ENCODE measurements at places on chromosomes 7 and 10.

DNA sequence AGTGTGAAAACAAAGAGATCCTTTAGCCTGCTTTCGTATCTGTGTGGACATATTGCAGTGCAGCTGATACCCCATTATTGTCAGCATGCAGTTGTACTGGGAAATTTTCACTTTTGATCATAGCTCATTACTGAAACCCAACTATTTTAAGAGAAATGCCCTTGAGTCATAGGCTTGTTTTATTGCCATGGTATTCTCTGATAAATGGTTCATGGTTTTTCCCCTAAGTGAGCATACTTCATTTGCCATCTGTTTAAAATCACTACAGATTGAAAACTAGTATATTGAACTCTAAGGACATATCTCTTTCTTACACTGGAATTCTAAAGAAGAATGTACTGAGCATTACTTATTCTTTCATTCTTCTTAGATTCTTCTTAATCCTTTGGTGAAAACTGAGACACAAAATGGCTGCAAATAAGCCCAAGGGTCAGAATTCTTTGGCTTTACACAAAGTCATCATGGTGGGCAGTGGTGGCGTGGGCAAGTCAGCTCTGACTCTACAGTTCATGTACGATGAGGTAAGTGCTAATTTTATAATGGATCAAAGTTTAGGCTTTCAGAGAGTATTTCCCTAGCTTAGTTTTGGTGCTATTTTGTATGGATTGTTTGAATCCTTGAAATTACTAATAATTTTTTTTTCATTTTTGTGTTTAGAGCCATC lies 63.0 kb downstream of the RALA start:
- no peak for DNase-seq

DNA sequence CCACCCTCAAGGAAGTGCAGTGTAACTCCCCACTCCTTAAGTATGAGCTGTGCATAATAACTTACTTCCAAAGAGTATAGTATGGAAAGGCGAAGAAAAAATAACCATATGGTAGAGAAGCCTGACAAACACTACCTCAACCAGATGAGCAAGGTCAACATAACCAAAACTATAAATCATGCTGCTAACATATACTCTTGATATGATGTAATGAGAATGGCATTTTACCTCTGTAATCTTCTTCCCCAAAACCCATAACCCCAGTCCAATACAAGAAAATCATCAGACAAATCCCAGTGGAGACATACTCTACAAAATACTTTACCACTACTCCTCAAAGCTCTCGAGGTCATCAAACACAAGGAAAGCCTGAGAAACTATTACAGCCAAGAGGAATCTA lies 15.8 kb downstream of the OSBPL3 start:
- DNase-seq, result no peak

- no peak for DNase-seq
These were observed 440 bp upstream of the TCAF1 start for GRCh38 chr7:143902332-143902899.

DNA sequence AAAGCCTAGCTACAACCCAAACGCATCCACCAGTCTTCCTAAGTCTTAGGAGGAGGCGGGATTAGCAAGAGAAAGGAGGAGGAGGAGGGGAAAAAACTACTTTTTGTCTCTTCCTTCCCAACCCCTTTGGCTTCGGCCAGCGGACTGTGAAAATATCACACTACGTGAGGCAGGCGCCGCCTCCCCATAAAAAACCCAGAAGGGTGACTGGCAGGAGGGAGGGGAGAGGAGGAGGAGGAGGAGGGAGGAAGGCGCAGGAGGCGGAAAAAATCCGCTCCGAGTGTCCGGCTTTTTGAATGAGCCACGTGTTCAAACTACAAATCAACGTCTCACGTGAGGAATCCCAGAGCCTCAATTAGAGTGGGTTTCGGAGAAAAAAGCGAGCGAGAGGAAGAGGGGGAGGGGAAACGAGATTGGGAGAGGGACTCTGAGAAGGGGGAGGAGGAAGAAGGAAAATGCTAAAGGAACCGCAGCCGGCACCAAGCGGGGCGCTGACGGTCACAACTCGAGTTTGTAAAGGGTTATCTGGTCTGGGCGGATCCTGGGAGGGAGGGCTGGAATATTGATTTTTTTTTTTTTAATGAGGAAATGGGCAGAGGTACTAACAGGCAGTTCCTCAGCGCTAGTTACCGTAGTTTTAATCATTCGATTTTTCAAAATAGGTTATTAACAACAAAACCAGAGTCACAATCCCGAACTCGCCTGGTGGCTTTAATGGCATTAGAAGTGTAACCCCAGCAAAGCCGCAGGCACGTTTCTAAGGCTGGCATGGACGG lies at the start of gene IGF2BP3:
Gene IGF2BP3 (minus strand): TSS at position 162 of the 776 bp plus-strand sequence. CDS start 381 bp downstream, outside the sequence.
- DNase-seq, result no peak

DNA sequence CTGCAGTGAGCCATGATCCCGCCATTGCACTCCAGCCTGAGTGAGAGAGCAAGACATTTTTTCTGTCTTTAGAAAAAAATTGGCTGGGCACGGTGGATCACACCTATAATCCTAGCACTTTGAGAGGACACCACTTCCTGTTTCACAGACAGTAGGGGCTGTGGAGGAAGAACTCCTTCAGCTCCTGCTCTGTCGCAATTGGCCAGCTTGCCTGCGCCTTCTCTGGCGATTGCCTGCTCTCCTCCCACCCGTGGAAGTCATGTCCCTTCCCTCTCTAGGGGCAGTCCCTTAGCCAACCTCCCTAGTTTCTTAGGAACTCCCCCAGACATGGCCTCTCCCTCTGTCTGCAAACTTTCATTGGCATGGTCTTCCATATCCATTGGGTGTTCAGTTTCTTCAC lies 8.7 kb downstream of the PDSS1 start:
- DNase-seq, result no peak

DNA sequence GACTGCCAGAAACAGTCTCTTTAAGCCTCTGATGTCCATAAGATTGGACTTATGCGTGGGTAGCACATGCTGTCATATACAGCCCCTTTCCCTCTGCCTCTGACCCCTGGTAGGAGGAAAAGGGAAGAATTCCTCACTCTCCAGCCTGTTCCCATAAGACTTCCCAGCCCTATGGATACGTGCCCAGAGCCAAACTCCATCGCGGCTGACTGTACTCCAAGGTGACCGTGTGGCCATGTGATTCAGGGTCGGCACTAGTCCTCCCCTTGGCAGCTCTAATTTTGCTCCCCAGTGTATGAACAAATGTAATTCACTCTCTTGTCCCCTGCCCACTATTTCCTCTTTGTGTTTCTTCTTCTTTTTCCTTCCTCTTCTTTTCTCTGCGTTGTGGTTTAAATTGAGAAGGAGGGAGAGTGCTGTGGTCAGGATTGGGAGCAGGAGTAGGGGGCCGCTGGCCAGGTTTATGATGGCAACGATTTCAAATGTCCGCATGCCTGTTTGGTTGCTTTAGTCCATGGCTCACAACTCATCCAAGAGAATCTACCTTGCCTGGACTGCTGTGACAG lies 43.8 kb downstream of the PRLHR start:
- DNase-seq, result no peak

DNA sequence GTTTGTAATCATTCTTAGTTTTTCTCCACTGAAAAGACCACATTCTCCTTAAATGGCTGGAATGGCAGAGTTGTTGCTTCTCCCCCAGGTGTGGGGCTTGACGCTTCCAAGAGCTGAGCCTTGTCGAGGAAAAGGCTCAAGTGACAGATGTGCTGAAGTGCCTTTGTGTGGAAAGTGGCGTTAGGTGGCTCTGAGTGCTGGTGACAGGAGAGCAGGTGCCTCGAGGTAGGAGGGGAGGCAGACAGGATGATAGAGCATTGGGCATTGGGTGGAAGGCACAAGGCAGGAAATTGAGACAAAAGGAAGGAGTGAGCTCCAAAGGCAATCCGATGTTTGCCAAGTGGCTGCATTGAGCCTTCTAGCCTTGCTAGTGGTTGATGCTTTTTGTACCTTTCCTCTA lies 6.7 kb downstream of the KIAA1217 start:
- DNase-seq, result no peak

- DNase-seq, result no peak
These were observed 37.7 kb upstream of the INSIG1 start for GRCh38 chr7:155259866-155260497.

DNA sequence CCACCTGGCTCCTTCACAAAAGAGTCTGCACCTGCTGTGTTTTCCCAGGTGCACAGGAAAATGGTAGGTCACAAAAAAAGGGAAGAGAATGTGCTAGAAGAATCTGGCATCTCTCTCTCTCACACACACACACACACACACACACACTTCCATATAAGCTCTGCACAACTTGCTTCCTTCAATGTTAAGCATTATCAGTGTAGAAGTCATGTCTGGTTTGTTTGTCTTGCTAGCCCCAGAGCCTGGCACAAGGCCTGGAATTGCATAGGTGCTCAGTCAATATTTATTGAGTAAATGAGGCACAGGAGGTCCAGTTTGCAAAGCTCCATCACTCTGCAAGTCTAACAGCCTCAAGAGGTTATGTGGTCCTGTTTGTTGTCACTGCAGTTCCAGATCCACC lies 867.3 kb upstream of the AUTS2 start:
- no peak for DNase-seq

DNA sequence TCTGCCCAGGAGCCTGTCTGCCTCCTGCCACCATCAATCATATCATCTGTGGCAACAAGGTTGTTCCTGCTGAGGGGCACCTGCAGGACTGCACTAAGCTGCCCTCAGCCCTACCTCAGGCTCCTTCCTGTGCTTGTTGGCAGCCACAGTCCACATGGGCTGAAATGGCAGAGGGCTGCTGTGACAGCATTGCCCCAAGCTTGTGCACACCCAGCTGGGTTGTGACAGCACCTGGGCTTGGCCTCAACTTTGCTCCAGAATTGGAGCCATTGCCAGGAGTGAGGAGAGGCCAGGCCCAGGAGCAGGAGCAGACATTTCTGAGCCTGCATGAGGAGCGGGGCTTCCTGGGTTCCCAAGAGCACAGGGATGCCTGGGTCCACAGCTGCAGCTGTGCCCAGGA lies 340.9 kb upstream of the CHRM2 start:
- no peak for DNase-seq

DNA sequence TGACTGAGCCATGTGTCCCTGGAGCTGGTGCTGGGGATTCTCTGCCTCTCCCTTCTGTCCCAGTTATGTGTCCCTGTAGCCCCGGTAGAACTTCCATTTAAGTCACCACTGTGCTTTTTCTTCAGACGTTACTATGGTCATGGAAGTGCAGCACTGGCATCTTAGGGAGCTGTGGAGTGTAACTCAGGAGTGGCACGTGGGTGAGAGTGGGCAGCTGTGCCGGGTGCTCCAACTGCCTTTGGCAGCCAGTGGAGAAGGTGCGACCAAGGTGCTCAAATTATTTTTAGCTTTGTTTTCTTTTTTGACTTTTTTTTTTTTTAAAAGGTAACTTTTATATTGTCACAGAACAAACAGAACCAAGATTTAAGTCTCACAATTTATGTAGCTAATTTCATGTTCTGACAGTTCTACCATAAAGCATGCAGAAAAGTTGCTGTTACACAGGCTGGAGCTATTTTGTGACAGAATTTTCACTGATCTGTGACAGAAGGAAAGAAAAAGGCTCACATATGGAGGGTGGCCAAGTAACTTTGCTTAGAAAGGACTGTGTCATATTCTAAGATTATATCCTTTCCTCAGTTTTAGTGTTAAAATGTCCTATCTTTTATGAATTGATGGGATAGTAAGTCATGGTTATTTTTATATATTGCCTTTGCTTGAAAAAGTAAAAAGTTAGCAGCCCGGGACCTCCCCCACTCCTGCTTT lies 73.9 kb downstream of the SH2D4B start:
- no peak for DNase-seq

DNA sequence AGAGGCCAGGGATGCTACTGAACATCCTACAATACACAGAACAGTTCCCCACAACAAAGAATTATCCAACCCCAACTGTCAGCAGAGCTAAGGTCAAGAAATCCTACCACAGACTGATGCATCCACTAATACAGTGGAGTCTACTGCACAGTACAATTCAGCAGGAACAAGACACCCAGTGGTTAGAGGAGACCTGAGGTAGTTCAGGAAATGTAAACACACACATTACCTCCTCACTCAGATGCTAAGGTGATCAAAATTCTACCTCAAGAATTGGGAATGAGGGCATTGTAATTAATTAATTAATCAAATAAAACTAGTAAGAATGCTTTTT lies 91.4 kb downstream of the ZFAND4 start:
- no peak for DNase-seq

- no peak for DNase-seq
These were observed 60.7 kb downstream of the GBF1 start for GRCh38 chr10:102306006-102306405.

GRCh38 chr7:25255611-25256332 lies 27.5 kb upstream of the NPVF start:
- no peak for DNase-seq
